ENCODE measurements at places on chromosomes 5 and 9.

- no peak for DNase-seq
Measured at GRCh38 chr5:102969641-102970040, 150.3 kb downstream of the GIN1 start.

GRCh38 chr9:90969021-90969675 lies 167.5 kb downstream of the SYK start:
- DNase-seq, result no peak

DNA sequence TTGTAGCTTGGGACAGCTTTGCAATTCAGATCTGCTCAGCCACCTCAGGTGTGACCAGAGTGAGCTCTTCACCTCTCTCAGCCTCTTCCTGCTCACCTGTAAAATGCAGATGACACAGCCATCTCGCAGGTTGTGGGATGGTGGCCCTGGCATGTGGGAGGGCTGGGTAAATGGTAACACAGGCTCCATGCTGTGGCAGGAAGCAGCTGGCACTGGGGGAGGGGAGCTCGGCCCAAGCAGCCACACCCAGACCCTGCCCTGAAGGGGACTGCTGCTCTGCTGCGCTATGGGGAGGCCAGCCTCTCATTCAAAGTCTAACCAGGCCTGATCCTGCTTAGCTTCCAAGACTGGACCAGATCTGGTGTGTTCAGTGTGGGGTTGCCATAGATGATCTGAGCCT lies 24.1 kb downstream of the PHF2 start:
- DNase-seq, result no peak

GRCh38 chr9:115340314-115340713 lies 222.4 kb upstream of the TNC start:
- no peak for DNase-seq

- no peak for DNase-seq
Measured at GRCh38 chr9:137721899-137722298, 103.1 kb downstream of the EHMT1 start.

Data from lung microvascular endothelial cell (primary cell).